ENCODE measurements at places on chromosomes 4 and X.
A peak's percentile ranks its signal among the peaks of the same experiment; 100 is the strongest.

- DNase-seq, result no peak
Observed at GRCh38 chrX:151458824-151459223, 61.8 kb downstream of the VMA21 start.

- no peak for DNase-seq
Observed at GRCh38 chr4:140309124-140309870, 64.1 kb upstream of the SCOC start.

DNA sequence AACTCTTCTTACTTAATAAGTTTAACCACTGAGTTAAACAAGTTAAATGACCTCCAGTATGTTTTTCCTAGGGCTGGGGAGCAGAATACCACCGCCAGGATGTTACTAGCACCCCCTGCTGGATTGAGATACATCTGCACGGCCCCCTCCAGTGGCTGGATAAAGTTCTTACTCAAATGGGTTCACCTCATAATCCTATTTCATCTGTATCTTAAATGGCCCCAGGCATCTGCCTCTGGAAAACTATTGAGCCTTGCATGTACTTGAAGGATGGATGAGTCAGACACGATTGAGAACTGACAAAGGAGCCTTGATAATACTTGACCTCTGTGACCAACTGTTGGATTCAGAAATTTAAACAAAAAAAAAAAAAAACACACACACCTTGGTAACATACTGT lies 61.5 kb upstream of the MMAA start:
- DNase-seq, result peak; percentile 84

GRCh38 chr4:185565696-185566095 lies 30.4 kb upstream of the PDLIM3 start:
- no peak for DNase-seq

DNA sequence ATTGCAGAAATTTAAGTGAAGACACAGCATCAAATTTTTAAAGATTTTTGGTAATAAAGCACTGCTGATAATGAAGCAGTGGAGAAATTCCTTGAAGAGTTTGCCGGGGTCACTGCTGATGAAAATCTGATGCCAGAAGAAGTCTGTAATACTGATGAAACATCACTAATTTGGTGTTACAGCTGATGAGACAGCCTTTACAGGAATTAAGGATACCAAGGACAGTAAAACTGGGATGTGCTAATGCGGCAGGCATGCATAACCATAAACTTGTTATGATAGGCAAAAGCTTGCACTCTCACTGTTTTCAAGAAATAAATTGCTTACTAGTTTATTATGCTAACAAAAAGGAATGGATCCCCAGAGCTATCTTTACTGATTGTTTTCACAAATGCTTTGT lies 52.9 kb upstream of the VEGFC start:
- no peak for DNase-seq

GRCh38 chrX:73850124-73851013 lies 287.4 kb downstream of the CHIC1 start:
- peak; percentile 50 for DNase-seq

GRCh38 chr4:88751258-88752075 lies 53.8 kb upstream of the NAP1L5 start:
- DNase-seq, result no peak

DNA sequence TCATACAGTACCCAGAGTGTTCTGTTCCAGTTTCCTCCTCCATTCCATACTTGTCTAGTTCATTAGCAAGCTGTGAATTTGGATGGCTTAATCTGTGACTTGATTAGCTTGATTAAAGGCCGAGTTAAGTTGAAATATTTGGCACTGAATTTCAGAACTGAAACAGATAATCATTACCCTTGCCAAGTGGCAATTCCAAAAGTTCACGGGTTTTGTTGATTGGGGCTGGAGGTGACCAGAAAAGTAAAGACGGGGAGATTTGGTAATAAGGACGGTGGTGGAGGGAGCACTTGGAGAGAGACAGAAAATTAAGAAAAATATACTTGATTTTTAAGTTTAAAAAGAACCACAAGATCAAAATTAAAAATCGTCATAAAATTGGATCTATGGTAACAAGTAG lies 21.9 kb upstream of the KLHL2 start:
- DNase-seq, result no peak

DNA sequence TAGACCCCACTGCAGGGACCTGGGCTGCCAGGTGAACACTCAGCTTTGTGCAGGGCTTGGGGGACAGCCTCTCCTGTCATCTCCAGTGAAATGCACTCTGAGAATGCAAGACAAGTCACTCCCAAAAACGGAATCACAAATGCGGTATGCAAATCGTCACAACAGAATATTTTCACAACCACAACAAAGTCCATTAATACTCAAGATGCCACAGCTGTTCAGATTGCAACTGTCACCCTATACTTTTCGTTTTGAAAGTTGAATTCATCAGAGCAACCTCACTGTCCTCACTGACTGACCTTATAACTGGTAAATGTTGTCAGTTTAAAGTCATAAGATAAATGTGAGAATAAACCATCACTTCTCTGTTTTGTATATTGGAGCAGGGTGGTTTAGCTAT lies 16.6 kb downstream of the JAKMIP1 start:
- DNase-seq, result no peak

GRCh38 chr4:58074382-58074781 lies 964.2 kb upstream of the IGFBP7 start:
- no peak for DNase-seq

DNA sequence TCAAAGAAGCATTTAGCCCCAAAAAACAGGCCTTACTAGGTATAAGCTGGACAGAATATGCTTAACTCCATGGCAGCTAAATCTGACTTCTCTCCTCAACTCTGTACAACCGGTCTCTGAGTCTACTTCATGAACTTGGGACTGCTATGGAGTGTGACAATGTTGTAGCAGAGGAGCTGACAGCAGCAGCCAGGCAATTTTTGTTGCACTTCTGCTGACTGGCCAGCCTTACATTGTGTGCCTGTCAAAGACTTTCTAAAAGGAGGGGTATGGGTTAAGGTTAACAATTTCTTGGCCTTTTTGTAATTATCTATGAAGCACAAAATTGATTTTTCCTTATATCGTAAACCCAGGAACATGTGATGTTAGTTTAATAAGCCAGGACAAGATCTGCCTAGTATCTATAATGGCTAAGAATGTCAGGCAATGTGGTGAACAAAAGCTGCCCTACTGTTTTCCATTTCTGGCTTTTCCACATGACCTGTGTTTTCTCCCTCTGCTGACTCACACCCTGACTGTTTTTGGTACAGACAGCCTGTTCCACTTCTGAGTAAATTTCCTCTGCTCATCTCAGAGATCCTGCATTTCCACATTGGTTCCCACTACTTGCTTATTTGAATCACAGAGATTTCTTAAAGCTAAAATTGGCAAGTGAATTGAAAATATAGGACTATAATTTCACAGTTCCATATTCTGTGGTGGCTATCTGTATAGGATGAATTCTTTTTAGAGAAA lies 9.3 kb downstream of the NOX1 start:
- no peak for DNase-seq

Measured in common myeloid progenitor, CD34-positive (primary cell).